Lower lobe of right lung (tissue), 2 donors: ENCODE measurements at places on chromosomes 6 and 20. TPM values are rescaled to one million over a fixed set of nuclear protein-coding genes. Genes with fewer than 3 reads are reported as not detected.

The VSX1 gene
- not detected for total RNA-seq

DNA sequence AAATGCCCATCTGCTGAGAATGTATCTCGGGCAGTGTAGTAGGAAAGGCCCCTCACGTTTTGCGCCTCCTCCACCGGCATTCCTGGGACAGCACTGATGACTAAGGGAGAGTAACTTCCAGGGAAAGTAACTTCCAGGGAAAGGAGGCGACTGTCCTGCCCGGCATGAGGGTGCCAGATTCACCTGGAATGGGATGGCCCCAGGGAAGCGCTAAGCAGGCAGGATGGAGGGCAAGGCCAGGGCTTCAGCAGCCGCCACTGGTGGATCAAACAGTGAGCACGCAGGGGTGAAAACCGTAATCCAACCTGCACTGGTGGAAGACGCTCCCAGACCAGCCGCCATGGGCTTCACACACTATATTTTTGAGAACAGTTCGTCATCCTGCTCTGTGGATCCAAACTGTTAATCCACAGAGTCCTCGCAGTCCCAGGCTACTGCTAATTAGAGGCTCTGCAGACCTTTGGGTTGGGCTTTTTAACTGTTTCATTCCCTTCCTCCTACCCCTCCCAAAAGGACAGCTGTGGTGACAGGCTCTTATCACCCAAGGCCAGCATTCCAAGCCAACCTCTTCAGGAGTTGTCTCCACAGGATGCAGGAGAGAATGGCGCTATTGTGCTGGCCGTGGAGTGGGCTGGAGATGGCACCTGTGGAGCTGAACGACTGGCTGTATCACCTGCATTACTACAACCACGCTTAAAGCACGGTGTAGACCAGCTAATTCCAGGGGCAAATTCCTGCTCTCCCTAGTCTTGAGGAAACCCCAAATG, 178.9 kb downstream of the DLL1 start:
- DNase-seq: peak; percentile 20

GRCh38 chr6:166658792-166659150, 31.7 kb upstream of the RPS6KA2 start:
- DNase-seq: no peak

The CDH4 gene
- 0.06 TPM for total RNA-seq
